ENCODE measurements at places on chromosomes 7 and 10.

DNA sequence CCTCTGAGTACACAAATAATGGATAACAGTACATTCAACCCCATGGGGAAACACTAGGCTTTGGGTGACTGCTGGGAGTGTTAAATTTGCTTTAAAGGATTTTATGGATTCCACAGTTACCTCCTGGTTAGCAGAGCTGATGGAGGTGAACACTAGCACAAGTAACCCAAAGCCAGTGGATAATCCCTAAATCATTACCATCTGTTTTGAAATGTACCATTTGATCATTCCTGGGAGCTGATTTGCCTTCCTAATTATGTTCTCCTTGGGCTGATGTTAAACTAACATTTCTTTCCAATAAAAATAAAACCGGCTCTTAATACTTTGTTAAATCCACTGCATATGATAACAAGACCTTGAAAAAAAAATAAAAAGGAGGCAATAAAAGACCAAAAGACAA lies 493.9 kb downstream of the PLXNA4 start:
- no peak for DNase-seq

- DNase-seq = no peak
These were observed 35.0 kb downstream of the IQUB start for GRCh38 chr7:123499211-123499970.

DNA sequence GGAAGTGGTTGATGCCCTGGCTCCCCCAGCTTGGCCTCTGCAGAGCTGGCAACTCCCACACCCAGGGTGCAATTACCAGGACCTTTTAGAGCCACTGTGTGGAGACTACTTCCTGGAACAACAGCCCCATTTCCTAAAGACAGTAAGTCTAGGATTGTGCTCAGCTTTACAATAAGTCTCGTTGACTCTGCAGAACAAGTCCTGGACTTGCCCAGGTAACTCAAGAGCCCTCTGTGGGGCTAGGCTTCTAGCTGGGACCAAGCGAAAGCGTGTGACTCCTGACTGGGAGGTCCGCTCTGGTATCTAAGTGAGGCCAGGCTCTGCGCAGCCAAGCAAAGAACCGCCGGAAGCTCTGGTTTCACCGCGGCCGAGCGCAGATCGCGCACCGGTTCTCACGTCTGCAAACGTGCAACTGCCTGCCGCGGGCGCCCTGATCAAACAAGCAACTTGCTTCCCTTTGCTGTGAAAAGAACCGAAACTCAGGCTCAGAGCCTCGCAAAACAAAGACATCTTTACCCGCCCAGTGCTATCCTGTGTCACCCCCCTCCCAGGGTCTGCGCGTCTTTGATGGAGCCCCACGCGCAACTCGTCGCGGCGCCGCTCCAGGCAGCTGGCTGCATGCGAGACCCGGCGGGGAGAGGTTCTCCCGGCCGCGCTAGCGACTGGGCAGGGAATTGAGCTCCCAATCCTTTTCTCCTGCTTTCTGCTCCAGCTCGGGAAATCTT lies 4.4 kb upstream of the PDLIM1 start:
- DNase-seq = peak; percentile 40

DNA sequence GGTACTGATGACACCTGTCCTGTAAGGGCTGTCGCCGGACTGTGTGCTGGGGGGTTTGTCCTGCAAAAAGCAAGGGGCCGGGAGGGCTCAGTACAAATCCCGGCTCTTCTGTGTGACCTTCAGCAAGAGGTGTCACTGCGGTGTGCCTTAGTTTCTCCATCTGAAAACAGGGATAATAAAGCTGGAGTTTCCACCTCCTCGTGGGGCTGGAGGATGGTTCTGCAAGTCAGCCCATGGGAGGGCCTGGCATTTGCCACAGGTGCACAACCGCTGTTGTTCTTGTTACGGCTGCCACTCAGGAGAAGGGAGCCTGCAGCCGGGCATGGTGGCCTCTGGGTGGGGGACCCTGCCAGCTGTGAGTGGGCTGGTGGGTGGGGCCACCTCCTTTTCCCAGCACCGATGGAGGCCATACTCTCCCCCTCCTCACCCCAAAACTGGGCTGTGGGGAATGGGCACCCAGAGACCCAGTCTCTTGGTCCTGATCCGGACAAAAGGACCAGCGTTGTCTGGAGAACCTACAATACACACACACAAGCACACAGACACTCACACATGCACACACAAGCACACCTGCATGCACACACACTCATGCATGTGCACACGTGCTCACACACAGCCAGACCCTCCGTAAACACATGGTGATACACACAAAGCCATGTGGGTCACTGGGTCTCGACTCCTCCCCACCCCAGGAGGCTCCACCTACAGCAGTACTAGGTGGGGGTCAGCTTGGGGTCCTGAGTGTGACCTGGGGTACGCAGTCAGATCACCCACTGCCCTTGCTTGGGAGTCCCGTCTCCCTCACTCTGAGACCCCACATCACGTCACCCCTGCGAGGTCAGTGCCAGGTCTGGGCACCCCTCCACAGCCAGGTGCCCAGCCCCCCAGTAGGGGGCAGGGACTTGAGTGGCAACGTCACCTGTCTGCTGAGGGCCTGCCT lies 34.1 kb downstream of the ELFN1 start:
- DNase-seq = no peak

GRCh38 chr7:110645060-110645459 lies 445.9 kb upstream of the LRRN3 start:
- DNase-seq = no peak

DNA sequence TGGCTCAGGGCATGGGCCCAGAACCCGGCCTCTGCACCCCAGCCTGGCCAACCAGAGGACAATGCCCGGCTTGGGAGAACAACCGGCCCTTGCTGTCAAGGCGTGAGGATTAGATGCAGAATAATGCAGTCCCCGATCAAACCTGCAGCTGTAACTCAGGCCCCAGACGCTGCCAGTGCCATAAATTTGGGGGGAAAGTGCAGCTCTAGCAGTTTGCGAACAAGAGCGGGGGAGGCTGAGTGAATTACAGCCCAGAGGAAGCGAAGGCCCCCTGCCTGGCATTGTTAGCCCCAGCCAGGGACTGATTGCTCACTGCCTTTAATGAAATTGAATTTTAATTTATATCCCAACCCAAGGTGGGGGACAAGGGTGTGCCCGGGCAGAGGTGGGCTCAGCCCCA lies 38.0 kb upstream of the GNA12 start:
- DNase-seq = no peak

GRCh38 chr7:151869968-151870918 lies 6.7 kb downstream of the PRKAG2 start:
- no peak for DNase-seq

GRCh38 chr10:127034790-127035189 lies 129.6 kb downstream of the DOCK1 start:
- DNase-seq = no peak

DNA sequence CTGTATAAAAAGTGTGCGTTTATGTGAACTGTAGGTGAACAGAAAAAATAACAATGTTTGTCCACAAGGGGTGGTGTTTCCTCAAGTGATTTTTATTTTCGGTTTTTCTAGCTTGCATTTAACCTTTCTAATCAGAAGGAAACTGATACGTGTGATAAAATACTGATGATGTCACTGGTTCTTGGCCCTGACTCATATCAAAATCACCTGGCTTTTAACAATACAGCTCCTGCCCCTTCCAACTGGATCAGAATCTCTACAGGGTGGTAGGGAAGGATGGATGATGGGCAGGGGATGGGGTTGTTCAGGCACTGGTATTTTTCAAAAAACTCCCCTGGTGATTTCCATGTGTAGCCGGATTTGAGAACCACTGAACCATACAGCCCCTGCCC lies 10.9 kb downstream of the NPFFR1 start:
- DNase-seq = no peak

DNA sequence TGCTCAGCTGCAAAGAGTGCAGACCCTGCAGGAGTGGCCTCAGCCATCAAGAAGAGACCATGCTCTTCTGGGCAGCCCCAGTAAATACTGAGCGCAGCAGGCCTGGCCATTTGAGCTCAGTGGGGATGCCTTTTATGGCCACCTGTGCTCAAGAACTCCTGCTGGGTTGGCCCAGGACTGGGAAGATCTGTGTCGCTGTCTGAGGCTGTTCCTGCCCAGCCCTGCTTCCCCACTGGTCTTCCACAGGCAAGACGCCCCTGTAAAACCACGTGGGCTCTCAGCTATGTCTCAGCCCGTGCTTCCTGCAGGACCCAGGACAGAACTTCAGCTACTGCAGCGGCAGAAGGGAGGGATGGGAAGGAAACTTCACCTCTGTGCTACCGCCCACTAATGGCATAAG lies 10.5 kb upstream of the PPIF start:
- no peak for DNase-seq

DNA sequence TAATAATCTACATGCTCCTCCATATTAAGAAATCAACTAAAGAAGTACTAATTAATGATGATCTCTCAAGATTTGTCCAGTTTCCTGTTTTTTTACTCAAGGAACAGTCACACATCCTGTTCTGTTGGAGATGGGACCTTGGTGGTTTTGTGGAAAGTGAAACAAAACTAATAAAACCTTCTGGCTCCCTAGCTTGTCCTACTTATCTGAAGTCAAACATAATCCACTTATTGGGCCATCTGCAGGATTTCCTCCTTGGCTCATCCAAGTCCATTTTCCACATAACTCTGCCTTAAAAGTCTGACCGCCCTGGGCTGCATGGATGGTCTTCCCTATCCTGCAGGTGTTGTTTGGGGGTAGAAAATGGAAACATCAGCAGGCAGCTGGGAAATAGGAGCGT lies 39.4 kb upstream of the TARP start:
- DNase-seq = no peak

GRCh38 chr10:1057106-1057657 lies 997 bp downstream of the WDR37 start:
- DNase-seq = no peak

DNA sequence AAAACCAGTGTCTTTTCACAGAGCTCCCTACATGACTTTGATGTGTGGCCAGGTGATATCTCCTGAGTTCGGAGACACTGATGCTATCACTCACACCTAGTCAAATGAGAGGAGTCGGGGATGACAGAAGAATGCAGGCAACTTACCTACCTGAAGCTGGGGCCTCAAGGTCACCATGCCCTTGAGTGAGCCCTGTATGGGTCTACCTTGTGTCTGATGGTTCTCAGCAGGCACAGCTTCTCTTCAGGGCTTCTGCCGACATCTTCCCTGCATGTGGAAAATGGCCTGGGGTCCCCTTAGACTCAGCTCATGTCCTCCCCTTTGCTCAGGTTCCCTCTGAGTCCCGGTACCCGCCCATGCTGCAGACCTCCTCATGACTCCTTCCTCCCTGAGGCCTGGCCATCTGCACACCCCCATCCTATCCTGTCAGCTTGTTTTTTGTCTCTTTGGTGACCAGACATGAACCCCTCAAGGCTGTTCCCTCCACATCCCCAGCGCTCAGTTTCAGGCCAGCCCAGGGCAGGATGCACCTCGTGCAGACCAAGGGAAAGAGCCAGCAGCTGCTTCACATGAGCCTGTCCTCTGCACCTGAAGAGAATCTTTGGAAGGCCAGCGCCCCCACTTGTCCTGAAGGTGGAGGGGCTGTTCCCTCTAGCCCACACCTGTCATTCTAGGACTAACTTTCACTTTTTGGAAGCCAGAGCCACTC lies 74.6 kb upstream of the GDF10 start:
- DNase-seq = no peak

DNA sequence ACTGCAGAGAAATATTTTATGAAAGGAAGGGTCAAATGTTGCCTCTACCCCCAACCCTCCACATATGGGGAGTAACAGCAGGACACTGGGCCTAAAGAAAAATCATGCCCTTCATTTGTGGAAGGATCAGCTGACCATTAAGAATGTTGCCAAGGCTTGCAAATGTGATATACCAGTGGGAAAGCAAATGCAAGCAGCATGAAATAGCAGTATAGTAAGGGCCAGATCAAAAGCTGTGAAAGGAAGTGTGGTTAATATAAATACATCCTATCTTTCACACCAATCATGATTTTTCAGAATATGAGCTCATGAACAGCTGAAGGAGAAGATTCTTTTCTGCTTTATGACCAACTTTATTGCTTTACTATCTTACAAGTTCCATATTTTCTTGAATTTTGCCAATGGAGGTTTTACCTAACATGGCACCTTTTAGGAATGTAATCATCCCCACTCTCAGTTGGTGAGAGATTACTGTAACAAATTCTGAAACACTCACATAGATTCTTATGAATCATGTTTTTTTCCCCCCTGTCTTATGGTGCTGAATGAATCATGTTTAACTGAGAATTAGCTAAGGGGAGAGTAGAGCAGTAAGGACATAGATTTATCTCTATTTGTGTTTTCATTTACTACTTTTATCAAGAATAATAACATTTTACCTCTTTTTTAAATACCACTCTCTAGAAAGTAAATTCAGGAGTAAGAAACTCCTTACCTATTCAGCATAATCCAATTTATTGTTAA lies 12.1 kb upstream of the ATAD1 start:
- DNase-seq = no peak

GRCh38 chr10:121076776-121077715 lies 225.9 kb downstream of the WDR11 start:
- DNase-seq = peak; percentile 80

DNA sequence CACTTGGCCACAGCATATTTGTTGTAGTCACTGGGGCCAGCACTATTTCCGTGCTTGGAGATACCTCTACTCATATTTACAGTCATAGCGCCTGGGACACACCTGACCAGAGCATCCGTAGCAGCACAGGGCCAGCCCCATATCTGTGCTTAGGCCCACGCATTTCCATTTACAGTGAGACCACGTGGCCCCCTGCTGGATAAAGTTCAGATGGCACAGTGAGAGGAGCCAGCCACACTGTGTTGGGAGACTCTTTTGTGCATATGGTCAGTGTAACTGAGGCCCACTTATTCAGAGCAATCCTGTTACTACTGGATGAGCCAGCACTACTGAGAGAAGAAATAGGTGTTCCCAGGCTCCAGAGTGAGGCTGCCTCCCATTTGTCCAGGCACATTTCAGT lies 455.3 kb downstream of the REEP3 start:
- DNase-seq = no peak

GRCh38 chr10:57898231-57898630 lies 369.5 kb downstream of the IPMK start:
- no peak for DNase-seq

- DNase-seq = no peak
These were observed 567.8 kb downstream of the IPMK start for GRCh38 chr10:57699944-57700343.

DNA sequence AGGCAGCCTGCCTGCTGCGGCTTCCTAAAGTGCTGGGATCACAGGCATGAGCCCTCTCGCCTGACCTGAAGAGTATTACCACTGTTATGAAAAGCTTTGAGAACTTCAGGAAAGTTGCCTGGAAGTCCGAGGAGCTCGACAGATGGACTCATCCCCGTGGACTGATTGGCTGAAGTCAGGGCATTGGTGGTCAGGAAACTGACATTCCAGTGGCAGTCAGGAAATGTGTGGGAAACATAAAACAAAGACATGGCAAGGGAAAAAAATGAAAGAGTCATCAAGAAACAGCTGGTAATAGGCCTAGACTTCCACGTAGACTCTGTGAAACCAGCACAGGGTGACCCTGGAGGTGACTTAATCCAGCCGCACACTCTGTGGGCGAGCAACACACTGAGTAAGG lies 123.3 kb downstream of the CDH23 start:
- DNase-seq = no peak

DNA sequence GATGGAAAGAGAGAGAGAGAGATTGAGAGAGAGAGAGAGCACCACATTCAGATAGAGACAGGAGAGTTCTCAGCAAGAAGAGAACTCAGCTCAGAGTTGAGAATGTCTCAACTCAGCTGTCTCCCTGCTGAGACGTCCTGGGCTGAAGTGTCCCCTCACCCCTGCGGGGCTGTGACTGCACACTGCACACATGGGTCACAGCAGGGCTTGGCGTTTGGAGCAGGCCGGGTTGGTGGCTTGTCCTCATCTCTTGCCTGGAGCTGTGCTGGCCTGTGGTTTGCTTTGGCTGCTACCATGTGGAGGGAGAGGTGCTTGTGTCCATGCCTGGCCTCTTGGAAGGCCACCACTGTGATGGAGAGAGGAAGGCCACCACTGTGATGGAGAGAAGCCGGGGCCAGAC lies 167.9 kb downstream of the RNF216 start:
- DNase-seq = no peak
